Effector CD8-positive, alpha-beta T cell (primary cell): ENCODE measurements at places on chromosomes 16 and 17.

- no peak for DNase-seq
These were observed 38.1 kb downstream of the CDRT15 start for GRCh38 chr17:14198575-14198974.

GRCh38 chr17:511001-511698 is 158.5 kb upstream of the RPH3AL start:
- DNase-seq = no peak

DNA sequence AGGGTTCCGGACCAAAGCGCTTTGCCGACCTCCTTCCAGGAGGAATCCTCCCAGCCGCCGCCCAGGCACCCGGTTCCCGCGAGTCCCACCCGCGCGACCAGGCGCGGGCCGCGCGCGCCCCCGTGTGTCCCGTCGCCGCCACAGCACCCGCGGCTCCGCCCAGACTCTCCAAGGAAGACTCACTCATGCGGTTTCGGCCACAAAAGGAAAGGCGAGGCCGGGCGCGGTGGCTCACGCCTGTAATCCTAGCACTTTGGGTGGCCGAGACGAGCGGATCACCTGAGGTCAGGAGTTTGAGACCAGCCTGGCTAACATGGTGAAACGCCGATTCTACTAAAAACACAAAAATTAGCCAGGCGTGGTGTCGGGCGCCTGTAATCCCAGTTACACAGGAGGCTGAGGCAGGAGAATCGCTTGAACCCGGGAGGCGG is 3.5 kb upstream of the PKMYT1 start:
- DNase-seq = peak; percentile 54

DNA sequence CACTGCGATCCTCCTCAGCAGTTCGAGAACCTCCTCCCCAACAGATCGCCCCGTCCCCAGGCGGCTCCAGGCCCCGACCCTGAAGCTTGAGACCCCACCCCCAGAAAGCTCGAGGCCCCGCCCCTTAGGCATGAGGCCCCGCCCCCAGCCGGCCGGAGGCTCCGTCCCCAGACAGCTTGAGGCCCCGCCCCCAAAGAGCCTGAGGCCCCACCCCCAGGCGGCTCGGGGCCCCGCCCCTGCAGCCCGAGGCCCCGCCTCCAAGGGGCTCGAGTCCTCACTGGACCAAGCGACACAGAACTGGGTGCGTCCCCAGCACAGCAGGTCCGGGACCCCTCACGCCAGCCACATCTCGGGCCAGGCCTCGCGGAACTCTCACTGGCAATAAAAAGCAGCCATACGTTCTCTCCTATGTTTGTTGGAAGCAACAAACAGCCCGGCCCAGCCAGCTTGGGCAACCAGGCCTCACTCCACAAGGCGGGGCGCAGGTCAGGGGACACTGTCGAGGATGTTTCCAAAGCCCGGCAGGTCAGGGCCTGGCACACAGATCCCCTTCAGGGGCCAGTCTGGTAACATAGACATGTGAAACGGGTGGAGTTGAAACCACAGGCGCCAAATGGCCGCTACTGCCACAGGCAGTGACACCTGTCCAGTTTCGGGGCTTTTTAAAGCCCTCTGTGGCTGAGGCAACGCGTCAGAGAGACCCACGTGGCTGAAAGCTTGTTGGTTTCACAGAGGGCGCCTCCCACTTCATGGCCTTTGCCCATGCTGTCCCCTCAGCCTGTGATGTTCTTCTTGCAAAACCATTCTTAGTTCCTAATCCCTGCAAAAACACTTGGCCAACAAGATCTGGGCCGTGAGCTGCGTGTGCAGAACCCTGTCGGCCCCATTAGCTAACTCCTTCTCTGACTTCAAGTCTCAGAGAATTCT is 224.2 kb downstream of the PARN start:
- DNase-seq = no peak

- no peak for DNase-seq
These were observed 29.1 kb downstream of the GAS7 start for GRCh38 chr17:10169290-10169689.

GRCh38 chr17:39953471-39953888 is 9.3 kb upstream of the GSDMA start:
- no peak for DNase-seq

- DNase-seq = no peak
These were observed 24.9 kb downstream of the RARA start for GRCh38 chr17:40333781-40334448.

DNA sequence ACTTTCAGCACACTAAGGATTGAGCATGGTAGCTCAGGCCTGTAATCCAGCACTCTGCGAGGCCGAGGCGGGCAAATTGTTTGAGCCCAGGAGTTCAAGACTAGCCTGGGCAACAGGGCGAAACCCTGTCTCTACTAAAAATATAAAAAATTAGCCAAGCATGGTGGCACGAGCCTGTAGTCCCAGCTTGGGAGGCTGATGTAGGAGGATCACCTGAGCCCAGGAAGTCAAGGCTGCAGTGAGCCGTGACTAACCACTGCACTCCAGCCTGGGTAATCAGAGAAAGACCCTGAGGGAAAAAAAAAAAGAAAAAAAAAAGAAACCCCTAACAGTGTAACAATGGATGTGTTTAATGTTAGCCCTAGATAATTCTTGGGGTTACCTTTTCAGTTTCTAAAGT is 24.0 kb downstream of the PARN start:
- DNase-seq = no peak

DNA sequence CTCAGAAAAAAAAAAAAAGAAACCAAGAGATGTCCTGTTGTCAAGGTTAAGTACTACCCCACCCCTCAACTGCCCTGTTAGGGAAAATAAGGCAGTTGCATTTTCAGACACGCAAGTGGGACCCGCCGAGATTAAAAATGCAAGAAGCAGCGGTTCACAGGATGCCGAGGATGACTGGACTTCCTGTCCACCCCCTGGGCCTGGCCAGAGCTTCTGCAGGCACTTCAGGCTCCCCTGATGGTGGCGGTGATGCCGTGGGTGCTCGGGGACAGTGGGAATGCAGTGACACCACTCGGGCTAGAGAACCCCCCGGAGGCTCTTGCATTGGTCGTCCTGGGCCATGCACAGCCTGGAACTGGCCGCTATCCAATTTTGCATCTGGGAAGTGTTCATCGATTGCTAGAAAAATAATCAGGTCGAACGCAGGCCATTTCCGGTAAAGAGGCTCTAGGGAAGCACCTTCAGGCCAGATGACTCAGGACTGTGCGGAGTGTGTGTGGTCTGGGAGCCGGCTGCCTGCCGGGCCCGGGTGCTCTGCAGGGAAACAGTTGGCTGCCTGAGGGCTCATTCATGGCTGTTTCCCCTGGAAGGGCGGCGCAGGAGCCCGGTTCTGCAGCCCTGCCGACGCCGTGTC is 13.4 kb upstream of the CRISPLD2 start:
- DNase-seq = no peak

DNA sequence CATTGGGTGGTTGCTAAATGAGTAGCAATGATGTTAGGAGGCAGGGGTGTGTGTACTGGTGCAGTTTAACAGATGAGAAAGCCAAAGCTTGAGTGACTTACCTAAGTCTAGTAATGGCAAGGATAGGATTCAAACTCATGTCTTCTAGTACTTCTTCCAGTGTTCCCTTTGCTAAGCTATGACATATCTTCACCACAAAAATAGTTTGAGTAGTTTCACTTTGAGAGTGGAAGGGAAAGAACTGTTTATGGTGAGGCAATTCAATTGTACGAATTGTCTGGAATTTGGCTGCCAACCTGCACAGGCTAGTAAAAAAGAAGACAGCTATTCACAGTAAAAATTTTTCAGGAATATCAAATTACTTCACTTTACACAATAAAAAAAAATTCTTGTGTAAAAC is 138.0 kb downstream of the NLK start:
- no peak for DNase-seq

- peak; percentile 19 for DNase-seq
These were observed 39.3 kb downstream of the MYO18A start for GRCh38 chr17:29140631-29141513.
